Activated T-helper 9 cell treated with anti-CD3 and anti-CD28 coated beads, Interleukin-2, amount 50 U/mL, for 16 hours (primary cell): ENCODE measurements at places on chromosomes 7 and 10.

DNA sequence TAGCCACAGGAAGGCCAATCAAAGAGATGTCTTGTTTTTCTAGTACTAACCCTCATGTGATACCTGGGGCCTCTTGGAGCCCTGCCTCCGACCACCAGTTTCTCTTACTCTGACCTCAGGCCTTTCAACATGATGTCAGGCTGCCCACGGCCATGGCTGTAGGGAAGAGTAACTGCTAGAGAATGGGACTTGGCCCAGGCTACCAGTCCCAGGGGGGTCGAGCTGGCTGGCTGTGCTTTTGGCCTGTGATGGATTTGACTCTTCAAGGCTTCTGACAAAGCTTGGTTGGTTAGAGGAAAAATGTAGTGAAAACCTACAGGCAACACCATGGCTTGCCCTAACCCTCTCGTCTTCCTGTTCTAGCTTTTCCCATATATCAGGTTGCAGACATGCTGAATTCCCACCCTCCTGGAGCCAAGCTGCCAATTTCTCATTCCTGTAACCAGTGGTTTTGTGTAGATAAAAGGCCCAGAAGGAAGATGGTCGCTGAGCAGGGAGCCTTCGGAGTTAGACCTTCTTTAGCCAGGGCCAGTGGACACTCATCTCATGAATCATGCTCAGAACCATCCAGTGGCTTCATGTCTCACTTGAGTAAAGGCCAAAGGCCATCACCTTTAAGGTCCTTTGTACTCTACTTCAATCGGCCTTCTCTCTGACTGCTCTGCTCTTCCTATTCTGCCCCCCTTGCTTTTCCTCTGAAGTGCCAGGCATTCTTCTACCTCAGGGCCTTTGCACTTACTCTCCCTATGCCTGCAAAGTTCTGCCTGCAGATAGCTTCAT, 19.7 kb downstream of the SUFU start:
- no peak for DNase-seq

DNA sequence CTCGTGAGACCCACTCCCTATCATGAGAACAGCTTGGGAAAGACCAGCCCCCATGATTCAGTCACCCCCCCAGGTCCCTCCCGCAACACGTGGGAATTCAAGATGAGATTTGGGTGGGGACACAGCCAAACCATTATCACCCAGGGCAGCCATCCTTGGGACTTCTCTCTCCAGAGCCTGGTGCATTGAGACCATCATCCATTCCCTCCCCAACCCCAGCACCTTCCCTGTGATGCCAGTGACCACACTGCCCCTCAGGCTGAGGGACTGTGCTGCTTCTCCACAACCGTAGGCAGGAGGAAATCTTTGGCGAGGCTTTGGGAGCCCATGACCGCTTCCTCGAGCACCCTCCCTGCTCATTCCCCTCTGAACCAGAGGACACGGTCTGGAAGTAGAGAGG, 64.4 kb downstream of the TACC2 start:
- DNase-seq, result no peak

GRCh38 chr7:119105381-119105780, 880.9 kb downstream of the ANKRD7 start:
- no peak for DNase-seq

- no peak for DNase-seq
Observed at GRCh38 chr7:75772081-75773077, at the start of gene CCL26. TSS of gene CCL26 (minus strand) at chr7:75772211. CDS start at chr7:75772176, 35 bp downstream.

- DNase-seq, result no peak
Observed at GRCh38 chr10:110916554-110917346, 2.2 kb downstream of the BBIP1 start.

- no peak for DNase-seq
Observed at GRCh38 chr7:140867467-140868462, 57.0 kb downstream of the BRAF start.

GRCh38 chr10:29926693-29927048, 132.7 kb downstream of the JCAD start:
- DNase-seq, result no peak

- no peak for DNase-seq
Observed at GRCh38 chr10:61438141-61438988, 14.8 kb downstream of the TMEM26 start.

DNA sequence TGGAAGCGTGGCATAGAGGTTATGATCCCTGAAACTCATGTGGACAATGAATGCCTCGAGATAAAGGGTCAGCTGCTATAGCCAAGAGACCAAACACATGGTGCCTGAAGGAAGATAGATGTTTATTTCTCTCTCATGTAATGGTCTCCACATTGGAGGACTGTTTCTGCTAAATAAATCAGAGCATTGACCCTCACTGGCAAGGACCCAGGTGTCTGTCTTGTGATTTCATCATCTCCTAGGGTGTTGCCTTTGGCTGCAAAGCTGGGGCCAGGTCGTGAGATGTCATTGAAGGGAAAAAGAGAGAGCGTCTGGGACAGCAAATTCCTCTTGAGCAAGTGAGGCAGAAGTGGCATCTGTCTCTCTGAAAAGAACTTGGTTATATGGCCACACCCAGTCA, 64.6 kb downstream of the JCAD start:
- no peak for DNase-seq

DNA sequence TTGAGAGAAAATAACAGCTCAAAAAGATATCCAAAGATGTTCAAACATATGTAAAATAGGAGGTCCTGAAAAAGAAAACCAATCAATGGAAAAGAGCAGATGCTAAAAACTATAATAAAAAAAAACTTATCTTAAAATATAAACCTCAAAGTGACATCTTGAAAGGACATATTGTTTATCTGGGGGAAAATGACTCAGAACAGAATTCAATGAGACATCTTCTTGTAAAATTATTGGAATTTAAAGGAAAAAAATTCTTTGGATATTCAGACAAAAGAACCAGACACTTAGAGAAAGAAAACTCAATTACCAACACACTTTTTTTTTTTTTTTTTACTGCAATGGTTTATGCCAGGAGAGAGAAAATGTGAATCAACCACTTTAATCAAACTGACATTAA, 58.9 kb downstream of the NAMPT start:
- no peak for DNase-seq

- no peak for DNase-seq
Observed at GRCh38 chr10:31270954-31271353, 48.1 kb upstream of the ZEB1 start.

GRCh38 chr10:635088-635861, 54.2 kb downstream of the DIP2C start:
- no peak for DNase-seq

DNA sequence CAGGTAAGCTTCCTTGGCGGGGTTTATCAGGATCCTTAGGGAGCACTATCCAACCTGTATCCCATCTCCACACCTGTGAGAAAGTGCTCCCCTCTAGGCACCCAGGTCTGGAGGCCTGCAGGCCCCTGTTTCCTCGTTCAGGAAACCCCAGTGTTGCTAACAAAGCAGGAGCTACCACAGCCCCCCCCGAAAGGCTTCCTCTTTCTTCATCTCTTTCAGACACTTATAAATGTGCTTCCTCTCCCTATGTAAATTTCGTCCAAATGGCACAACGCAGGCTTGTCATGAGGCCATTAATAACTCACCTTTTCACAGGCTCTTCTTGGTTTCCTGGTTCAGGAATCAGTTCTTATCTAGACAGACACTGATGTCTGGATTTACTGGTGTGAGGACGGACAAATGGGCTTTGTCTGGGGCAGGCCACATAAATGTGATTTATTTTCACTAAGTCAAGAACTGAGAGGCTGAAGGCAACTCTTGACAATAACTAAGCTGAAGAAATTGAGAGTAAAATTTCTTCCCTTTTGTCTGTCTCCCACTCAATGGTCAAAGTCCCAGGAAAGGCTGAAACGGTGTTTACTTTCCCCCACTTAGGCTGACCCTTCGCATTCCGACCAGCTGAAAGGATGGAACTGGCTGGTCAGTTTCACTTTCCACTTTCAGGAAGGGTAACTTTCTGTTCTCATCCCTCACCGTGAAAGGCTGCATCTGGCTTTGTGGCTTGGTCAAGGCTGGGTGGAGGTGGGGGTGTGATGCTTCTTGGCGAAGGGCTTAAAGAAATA, 46.8 kb downstream of the PIK3AP1 start:
- no peak for DNase-seq

GRCh38 chr7:41813286-41813685, 110.4 kb upstream of the INHBA start:
- no peak for DNase-seq

- no peak for DNase-seq
Observed at GRCh38 chr10:63671317-63671937, 150.2 kb downstream of the REEP3 start.

GRCh38 chr7:88789480-88790064, 6.0 kb downstream of the TEX47 start:
- no peak for DNase-seq

GRCh38 chr10:59993931-59994330, 87.6 kb upstream of the CCDC6 start:
- DNase-seq, result no peak

- DNase-seq, result no peak
Observed at GRCh38 chr7:105216786-105217185, 171.9 kb downstream of the SRPK2 start.

DNA sequence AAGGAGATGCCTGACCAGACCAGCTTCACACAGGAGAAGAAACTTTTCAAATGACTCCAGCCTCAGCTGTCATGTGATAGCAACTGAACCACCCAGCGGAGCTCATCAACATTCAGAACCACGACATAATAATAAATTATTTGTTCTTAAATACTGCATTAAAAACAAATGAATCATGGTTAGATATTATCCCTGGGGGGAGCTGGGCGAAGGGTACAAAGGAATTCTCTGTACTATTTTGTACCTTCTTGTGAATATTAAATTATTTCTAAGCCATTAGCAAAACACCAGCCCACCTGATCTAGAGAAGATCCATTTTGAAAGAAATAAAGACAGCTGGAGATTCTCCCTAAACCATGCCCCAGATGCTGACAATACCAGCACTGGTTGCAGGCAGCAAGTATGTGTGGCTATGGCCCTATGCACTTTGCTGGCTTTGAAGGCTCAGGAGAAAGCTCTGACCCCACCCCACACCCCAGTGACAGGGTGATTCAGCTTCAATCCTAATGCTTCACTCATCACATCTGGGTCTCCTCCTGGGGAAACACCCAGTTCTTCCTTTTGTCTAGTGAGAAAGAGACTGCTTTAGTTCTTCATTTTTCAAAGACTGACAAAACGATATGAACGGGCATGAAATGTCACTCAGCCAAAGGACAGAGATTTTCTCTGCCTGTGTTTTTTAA, 45.5 kb upstream of the NKX2-3 start:
- DNase-seq, result no peak

DNA sequence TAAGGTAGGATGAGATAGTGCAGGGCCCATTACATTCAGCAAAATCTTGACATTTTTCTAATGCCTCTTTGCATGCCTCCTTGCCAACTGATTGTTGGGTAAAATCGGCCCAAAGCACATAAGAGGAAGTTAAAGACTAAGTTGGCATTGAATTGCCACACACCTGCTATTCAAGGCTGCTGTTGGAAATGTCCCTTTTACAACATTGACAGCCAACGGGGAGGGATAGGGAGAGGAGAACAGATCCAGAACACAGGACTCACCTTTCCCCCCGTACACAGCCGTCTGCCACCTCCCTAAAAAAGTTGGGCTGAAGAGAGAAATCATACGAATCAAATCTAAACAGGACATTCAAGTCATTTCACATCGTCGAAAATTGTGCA, 695 bp downstream of the FAM237B start:
- no peak for DNase-seq

- DNase-seq, result no peak
Observed at GRCh38 chr10:84523526-84523925, 195.1 kb downstream of the CCSER2 start.

GRCh38 chr7:37342688-37343471, 105.8 kb downstream of the ELMO1 start:
- DNase-seq, result peak; percentile 60

GRCh38 chr10:60846173-60846572, 67.9 kb downstream of the CDK1 start:
- DNase-seq, result no peak

DNA sequence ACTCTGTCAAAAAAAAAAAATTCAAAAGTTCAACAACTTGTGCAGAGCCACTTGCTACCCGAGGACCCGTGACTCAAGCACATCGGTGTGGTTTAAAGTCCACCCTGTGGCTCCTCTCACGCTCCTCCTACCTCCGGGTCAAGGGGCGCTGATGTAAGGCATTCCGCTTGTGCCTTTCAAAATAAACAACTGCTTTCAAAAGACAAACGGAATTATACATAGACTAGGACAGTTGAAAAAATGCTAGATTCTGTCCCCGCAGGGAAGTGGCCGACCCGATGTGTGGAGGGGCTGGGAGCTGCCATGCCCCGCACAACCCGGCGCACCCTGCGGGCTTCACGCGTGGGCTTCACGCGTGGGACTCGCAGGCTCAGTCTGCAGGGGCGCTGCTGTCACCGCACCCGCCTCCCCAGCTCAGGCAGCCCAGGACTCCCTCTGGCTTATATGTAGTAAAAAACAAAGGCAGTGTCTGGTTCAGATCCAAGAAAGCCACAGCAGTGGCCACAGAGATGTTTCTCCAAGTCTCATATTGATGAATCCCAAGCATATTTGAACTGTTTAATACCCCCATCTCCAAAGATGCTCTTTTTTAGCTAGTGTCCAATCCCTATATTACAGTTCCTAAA, 239.7 kb upstream of the INHBA start:
- DNase-seq, result no peak

- DNase-seq, result no peak
Observed at GRCh38 chr7:85343484-85343883, 156.6 kb upstream of the SEMA3D start.

DNA sequence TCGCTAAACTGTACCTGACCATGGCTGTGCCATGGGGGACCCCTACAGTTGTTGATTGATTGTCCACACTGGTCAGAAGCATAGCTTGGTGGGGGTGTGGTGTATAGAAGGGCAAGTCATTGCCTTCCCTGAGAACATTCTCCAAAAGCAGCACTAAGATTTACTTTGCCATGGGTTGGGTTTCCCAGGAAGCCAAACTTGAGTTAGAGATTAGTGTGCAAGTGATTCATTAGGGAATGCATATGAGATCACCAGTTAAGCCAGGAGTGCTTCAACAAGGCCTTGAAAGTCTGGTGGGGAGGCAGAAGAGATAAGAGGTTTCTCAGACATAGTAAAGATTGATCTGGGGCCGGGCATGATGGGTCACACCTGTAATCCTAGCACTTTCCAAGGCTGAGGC, 21.4 kb upstream of the TPST1 start:
- DNase-seq, result no peak

GRCh38 chr7:130369831-130370550, 10.3 kb upstream of the CPA1 start:
- DNase-seq, result no peak

DNA sequence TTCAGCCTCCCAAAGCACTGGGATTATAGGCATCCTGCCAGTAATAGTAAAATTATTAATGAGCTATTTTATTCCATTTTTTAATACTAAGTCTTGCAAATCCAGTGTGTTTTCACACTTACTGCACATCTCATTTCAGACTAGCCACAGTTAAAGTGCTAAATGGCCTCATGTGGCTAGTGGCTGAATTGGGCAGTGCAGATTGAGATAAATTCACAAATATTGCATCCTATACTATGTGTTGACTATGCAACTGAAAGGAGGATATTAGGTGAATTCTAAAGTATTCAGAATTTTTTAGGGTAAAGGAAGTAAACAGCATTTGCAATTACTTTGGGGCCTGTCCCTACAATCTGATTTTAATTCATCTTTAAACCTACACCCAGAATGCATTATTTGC, 10.2 kb downstream of the APBB1IP start:
- no peak for DNase-seq
